HS-5 (cell line): ENCODE measurements at places on chromosomes 12 and 14.

GRCh38 chr12:105616971-105617540 lies 286.6 kb downstream of the C12orf75 start:
- DNase-seq: no peak

- no peak for DNase-seq
Measured at GRCh38 chr14:99119554-99120525, 152.2 kb downstream of the BCL11B start.

GRCh38 chr12:33192226-33192625 lies 247.4 kb downstream of the SYT10 start:
- DNase-seq: no peak

- no peak for DNase-seq
Measured at GRCh38 chr12:46212108-46212982, 56.5 kb downstream of the SLC38A1 start.

DNA sequence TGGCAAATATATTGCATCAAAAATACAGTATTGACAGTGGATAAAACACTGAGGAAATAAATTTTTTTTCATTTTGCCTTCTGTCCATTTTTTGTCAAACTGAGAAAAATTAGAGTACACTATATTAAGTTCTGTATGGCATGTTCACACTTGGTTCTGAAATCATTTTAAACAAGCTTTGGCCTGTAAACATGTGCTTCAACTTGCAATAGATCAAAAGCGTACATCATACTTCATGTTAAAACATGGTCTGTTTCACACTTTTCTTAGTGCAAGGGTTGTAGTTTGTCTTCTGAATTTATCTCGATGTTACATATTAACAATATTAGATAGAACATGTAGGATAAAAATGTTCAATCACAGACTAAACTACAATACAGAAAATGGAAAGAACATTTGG lies 208.0 kb downstream of the PCNX1 start:
- no peak for DNase-seq

DNA sequence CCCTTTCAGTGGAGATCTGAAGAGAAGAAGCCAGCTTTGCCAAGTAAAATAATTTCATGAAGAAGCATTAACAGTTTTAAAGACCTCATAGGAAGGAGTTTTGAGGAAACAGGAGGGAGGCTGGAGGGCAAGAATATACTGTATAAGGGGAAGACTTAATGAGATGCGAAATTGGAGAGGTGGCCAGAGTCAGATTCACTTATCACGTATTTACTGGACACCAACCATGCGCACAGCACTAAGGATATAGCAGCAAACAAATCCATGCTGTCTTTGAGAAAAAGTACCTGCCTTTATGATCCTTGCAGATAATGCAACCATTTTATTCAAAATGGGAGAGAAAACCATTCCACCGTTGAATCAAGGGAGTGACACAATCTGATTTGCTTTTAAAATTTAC lies 100.3 kb downstream of the ERC1 start:
- no peak for DNase-seq

DNA sequence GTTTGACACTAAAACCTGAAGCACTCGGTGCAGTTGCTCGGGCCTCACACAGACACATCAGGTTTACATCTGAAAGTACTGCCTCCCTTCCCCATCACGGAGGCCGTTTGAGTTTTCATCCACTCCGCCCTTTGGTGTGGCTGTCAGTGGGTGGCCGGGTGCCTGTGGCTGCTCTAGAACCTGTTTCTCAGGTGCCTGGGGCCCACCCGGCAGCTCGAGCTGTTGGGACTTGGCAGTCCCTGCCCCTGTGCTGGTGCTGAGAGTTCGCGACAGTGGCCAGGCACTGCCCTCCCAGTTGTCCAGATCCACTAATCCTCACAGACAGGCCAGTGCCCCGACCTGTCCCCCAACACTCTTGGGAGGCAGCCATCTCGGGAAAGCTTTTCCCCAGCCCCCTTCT lies 22.4 kb downstream of the XRCC3 start:
- DNase-seq: no peak
